ENCODE measurements at places on chromosomes 7 and 10.
A peak's percentile ranks its signal among the peaks of the same experiment; 100 is the strongest.

GRCh38 chr10:130190737-130191115 lies 54.5 kb downstream of the GLRX3 start:
- no peak for DNase-seq

DNA sequence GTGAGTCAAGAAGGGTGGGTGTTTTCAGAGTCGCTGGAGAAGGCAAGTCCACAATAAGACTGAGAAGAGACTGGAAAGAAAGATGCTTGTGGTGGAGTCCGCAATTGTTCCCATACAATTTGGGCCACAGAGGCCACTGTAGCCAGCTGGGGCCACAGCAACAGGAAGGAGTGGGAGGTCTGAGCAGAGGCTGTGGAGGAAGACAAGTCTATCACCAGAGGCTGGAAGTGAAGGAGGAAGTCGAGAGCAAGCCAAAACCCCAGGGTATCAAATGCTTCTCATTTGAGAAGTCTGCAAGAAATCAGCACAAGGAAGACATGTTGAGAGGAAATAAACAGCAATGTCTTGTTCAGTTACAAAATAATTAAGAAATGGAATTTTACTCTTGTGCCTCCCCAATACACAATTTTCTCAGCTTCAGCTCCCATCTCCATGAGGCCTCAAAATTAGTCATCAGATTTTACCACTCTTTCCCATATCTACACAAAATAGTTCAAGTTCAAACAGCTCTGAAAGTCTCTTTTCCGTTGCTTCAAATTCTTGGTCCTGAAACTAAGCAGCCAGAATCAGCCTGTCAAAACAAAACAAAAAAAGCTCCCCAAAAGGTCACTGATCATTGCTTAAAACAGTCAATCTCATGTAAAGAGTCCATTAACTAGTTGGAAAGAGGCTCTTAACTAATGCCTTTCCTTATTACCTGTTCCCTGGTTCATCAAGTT lies 31.6 kb downstream of the SLC16A12 start:
- no peak for DNase-seq

DNA sequence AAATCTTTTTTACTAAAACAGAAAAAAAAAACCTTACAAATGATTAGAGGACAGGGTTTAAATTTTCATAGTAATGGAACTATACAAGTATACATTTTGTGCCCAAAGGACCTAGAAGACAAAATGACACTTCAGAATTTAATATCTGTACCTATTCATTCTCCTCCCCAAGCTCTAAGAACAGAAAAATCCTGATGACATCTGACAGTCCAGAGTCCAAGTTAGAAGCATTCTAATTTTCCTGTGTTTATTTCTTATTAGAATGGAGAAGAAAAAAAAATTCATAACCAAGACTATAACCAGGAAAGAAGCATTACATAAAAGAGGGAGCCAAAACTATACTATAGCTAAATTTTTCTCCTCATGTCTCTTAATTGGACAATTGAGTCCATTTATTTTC lies 138.9 kb upstream of the SLC13A1 start:
- DNase-seq: no peak

- DNase-seq: no peak
Observed at GRCh38 chr7:105885387-105886111, 9.2 kb upstream of the ATXN7L1 start.

- no peak for DNase-seq
Observed at GRCh38 chr10:120490288-120490687, 33.3 kb downstream of the PLPP4 start.

- no peak for DNase-seq
Observed at GRCh38 chr10:20058135-20058534, 241.9 kb downstream of the PLXDC2 start.

DNA sequence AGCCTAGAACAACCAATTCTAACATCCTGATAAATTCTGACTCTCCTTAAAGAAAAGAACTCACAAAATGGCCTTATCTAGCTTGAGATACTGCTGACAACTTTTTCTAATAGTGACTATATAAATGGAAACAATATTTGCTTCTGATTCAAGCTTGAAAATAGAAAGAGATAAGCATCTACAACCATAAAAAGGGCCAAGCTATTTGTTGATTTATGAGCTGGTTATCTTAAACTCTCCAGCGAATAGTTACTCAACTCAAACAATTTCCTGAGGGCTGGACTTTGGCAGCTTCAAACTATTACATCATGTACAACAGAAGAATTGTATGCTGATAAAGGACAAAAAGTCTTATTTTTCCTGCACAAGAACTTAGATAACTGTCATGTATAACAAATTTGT lies 4.6 kb downstream of the USP54 start:
- DNase-seq: peak; percentile 32

DNA sequence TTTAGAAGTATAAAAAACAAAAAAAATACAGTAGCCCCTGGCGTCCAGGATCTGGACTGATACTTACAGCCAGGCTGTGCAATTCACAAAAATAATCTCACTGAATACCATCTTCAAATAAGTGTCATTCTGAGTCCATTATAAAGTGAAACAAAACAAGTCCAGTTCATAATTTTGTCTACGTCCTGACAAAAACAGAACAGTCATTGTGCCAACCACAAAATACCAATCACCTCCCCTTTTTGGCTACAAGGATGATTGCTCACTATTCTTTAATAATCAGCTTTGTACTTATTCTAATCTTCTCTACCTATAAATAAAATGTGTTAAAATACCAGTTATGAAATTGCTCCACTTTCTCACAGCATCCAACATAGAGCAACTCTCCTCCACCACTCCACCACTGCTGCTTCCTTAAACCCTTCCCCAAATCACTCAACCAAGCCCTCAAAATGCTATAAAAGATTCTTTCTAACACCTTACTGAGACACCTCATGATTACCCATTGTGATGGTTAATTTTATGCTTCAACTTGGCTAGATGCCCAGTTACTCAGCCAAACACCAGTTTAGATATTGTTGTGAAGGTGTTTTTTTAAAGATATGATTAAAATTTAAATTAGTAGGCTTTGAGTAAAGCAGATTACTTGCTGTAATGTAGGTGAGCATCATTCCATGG lies 479.8 kb upstream of the SEMA3A start:
- DNase-seq: peak; percentile 18

- DNase-seq: no peak
Observed at GRCh38 chr10:80187060-80187459, 18.3 kb downstream of the ANXA11 start.

DNA sequence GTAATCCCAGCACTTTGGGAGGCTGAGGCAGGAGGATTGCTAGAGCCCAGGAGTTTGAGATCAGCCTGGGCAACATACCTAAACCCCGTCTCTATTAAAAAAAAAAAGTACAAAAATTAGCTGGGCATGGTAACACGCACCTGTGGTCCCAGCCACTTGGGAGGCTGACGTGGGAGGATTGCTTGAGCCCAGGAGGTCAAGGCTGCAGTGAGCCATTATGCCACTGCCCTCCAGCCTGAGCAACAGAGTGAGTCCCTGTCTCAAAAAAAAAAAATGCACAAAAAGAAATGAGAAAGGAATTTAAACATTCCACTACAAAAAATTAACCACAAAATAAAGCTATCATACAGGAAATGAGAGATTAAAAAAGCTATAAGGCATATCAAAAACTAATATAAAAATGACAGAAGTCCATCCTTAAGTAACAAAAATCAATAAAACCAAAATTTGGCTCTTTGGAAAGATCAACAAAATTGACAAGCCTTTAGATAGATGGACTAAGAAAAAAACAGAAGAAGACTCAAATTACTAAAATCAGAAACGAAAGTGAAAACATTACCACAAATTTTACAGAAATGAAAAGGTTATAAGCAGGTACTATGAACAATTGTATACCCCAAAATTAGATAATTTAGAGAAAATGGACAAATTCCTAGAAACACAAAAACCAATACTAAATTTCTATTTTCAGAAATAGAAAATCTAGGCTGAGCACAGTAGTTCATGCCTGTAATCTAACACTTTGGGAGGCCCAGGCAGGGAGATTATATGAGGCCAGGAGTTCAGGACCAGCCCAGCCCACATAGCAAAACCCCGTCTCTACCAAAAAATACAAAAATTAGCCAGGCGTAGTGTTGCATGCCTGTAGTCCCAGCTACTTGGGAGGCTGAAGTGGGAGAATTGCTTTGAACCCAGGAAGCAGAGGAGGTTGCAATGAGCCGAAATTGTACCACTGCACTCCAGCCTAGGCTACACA lies 42.4 kb upstream of the NANOS1 start:
- DNase-seq: no peak

DNA sequence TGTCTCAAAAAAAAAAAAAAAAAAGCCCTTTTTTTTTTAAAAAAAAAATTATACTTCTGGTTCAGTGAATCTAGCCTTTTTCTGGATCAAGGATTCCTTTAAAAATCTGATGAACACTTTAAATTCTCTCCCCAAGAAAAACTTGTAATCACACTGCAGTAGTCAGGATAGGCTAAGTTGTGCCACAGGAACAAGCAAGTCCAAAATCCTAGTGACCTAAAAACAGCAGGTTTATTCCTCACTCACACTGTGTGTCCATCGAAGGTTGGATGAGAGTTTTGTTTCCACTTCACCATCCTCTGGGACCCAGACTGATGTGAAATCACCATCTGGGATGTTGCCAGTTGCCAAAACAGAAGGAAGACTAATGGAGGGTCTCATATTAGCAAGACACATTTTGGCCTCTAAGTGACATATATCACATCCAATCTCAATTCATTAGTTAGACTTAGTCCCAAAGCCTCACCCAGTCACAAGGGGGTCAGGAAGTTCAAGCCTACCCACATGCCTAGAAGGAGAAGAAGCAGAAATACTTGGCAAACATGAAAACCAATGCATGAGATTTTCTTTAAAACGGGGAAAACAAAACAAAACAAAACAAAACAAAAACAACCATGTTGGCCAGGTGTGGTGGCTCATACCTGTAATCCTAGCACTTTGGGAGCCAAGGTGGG lies 32.7 kb downstream of the CYP17A1 start:
- no peak for DNase-seq

DNA sequence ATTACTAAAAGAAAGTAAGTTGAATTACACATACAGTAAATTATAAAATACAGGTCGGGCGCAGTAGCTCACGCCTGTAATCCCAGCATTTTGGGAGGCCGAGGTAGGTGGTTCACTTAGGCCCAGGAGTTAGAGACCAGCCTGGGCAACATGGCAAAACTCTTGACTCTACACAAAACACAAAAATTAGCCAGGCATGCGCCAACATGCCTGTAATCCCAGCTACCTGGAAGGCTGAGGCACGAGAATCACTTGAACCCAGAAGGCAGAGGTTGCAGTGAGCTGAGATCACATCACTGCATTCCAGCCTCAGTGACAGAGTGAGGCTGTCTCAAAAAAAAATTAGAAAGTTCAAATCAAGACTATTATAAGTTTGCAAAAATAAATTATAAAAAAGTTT lies 174.9 kb downstream of the GALNT11 start:
- DNase-seq: no peak

- no peak for DNase-seq
Observed at GRCh38 chr7:100893318-100893895, 2.3 kb downstream of the ACHE start.

- DNase-seq: no peak
Observed at GRCh38 chr10:34462056-34462455, 353.0 kb downstream of the PARD3 start.

DNA sequence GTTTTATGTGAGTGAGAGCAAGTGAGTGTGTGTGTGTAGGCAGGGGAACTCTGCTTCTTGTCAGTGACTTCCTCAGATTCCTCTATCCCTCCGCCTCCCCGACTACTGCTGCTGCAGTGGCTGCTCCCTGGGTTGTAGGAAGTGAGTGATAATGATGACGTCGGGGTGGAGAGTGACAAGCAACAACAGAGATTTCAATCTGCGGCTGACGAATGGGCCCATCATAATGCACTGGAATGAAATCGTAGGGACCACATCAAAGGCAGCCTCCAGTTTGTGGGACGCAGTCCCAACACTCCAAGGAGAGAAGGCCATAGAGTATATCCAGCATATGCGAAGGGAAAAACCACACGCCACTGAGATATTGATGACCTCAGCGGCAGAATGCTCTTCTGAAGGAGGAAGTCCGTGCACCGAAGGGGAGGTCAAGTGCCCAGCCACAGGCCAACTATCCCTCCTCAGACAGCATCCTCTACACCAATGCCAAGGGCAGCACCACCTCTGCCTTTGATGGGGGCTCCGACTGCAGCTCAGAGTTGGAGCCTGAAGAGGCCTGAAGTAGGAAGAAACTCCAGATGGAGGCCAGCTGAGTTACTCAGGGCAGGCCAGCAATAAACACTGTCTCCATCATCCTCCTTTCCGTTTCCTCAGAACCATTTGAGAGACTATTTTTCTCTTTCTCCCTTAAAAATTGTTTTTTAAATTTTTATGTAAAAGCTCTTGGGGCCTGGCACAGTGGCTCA lies 11.3 kb upstream of the STMP1 start:
- peak; percentile 46 for DNase-seq

DNA sequence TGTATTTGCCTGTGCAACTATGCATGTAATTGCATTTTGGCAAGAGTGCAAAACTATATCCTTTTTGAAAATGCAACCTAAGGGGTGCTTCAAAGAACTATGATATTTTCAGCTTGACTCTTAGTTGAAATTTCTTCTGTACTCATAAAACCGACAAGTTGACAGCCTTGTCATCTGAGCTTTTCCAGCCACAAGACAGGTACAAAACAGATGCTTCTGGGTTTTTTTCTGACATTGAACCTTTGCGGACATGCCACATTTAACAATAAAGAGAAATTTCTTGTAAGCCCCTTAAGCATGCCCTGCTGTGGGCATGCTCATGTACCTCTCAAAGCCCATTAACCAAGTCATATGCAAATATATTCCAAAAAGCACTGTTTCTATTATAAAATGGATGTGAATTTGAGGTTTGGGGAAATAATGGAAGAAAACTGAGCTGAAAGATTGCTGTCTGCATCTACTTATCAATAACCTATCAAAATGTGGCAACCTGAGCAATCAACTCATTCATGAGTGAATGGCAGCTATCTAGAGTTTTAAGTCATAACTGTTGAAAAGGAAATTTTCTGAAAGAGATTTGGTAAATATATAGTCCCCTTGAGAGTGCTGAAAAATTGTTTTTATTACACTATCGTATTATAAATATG lies 1117.0 kb upstream of the LRRTM3 start:
- DNase-seq: no peak

DNA sequence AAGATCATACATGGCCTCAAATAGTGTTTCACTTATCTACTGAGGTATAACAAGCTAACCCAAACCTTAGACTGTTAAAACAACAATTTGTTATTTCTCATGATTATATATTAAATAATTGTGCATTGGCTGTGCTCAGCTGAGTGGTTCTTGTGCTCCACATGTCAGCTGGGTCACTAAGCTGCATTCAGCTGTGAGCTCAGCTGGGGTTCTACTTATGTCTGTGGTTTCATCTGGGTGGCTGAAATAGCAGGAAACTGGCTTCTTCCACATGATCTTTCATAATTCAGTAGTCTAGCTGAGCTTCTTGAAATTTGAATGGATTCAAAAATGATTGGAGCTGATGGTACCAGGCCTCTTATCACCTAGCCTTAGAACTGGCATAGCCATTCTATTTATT lies 181.8 kb upstream of the CSTF2T start:
- no peak for DNase-seq

GRCh38 chr7:127706766-127707165 lies 54.8 kb downstream of the SND1 start:
- no peak for DNase-seq

DNA sequence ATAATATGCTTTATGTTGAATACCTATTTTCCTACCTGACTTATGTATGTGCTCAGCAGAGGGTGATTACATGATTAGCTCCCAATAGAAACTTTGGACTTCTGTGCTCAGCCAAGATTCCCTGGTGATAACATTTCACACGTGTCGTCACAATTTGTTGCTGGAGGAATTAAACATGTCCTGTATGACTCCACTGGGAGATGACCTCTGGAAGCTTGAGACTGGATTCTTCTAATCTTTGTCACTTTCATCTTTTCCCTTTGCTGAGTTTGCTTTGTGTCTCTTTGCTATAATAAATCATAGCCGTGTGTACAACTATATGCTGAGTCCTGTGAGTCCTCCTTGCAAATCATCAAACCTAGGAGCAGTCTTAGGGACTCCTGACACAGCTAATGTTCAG lies 120.9 kb upstream of the LRRTM3 start:
- no peak for DNase-seq

Measured in AG08395 (cell line).